SK-N-SH (cell line): ENCODE measurements at places on chromosomes 7 and 10. TPM values are rescaled to one million over a fixed set of nuclear protein-coding genes. Genes with fewer than 3 reads are reported as not detected.

The TET1 gene
- 0.38 and 0.44 TPM in 2 replicates for polyA plus RNA-seq

The EIF5AL1 gene
- polyA plus RNA-seq: 0.26 and 1.0 TPM in 2 replicates

The GTF2IRD1 gene
- polyA plus RNA-seq: 20.2 and 26.4 TPM in 2 replicates

The NPM3 gene
- 89.3 and 105 TPM in 2 replicates for polyA plus RNA-seq

The STN1 gene
- 22.1 and 24.7 TPM in 2 replicates for polyA plus RNA-seq

The SUN3 gene
- 0.12 TPM in 1 of 2 replicates, not detected in the other for polyA plus RNA-seq

The AASS gene
- polyA plus RNA-seq: 0.92 and 1.2 TPM in 2 replicates

DNA sequence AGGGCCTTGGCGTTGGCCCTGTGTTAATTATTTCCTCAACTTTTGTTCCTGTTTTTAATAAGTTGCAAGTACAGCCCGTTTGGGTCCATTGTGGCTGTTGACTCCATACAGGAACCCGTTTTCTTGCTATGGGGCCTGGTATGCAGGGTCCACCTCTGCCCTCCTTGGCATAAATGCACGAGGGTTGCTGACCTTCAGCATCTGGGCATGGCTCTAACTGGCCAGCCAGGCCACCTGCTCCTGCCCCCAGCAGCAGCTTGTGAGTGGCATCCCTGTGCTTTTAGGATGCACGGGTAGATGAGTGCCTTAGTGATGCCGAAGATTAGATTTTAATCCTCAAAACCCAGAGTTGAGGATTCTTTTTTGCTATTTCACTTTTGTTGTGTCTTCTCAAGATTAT is 123.2 kb downstream of the GLRX3 start:
- H3K4me1 ChIP-seq: no peaks in the 10 kb centered on the region
- H3K4me3 ChIP-seq: no peak overlapping the region
- H3K27me3 ChIP-seq: no peaks in the 10 kb centered on the region
- H3K36me3 ChIP-seq: no peaks in the 10 kb centered on the region

DNA sequence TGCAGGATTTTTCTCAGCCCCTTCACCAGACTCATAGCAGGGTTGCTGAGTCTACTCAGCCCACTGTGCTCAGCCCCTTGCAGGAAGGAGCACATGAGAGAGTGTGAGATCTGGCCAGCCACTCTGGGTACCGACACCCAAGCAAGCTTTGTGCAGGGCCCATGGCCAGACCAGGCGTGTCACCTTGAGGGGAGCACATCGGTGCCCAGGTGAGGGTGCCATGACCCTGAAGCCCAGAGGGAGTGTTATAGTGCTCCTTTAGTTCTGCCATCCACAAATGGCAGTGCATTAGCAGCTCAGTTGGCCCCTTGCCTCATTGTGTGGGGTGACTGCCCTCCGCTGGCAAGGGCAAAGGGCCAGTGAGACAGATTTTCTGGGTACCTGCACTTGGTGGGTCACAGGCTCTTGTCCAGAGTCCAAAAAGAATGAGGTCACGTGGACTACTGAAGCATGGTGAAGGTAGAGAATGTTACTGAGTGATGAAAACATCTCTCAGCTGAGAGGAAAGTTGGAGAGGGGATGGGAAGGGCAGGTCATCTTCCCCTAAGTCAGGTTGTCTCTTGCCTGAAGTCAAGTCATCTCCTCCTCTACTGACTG is 181.8 kb downstream of the MACC1 start:
- no peak overlapping the region for H3K27ac ChIP-seq
- H3K27me3 ChIP-seq: no peaks in the 10 kb centered on the region
- H3K36me3 ChIP-seq: no peaks in the 10 kb centered on the region
- DNase-seq: no peak
- H3K4me3 ChIP-seq: no peak overlapping the region
- H3K4me1 ChIP-seq: no peaks in the 10 kb centered on the region

DNA sequence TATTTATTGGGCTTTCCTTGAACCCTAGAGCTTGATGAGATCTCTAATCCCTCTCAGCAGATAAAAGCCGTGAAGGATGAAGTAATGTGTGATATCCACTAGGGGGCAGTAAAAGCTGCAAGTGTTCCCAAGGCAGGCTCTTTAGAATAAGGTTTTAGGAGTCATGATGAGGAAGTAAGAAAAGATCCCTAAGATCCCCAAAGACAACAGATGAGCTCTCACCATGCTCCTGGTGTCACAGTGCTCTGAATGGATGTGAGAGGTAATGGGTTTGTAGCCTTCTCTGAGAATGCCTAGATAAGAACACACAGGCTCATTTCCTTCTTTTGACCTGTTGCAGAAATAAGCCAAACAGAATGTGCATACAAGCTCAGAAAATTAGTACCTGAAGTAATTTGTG is 70.4 kb upstream of the ITPRID1 start:
- H3K27ac ChIP-seq: no peak overlapping the region
- no peak overlapping the region; the same call in 1 of the 2 replicates for H3K4me3 ChIP-seq
- peaks cover 25% of the 10 kb centered on the region for H3K27me3 ChIP-seq
- DNase-seq: peak; percentile 45
- no peaks in the 10 kb centered on the region for H3K4me1 ChIP-seq
- no peaks in the 10 kb centered on the region for H3K36me3 ChIP-seq

DNA sequence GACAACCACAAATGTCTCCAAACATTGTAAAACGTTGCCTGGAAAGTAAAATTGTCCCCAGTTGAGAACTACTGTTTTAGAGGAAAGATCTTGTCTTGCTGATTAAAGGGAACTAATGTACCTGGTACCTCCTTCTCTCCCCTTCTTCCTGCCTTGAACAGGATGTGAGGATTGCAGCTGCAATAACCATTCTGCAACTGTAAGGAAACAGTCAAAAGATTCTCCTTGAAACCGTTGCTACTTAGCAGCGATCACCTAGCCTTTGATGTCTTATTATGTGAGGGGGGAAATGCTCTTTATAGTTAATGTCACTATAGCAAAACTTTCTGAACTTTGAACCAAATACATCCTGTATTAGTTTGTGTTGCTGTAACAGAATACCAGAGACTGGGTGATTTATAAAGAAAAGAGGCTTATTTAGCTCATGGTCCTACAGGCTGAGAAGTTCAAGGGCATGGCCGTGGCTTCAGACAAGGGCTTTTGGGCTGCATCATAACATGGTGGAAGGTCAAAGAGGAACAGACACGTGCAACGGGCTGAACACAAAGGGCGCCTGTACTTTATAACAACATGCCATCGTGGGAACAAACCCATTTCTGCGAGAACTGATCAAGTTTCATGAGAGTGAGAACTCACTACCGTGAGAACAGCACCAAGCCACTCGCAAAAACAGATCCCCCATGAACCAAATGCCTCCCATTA is 54.2 kb upstream of the PARD3 start:
- no peaks in the 10 kb centered on the region for H3K4me1 ChIP-seq
- no peak overlapping the region for H3K4me3 ChIP-seq
- H3K36me3 ChIP-seq: no peaks in the 10 kb centered on the region
- H3K27me3 ChIP-seq: no peaks in the 10 kb centered on the region; the same call in none of the 2 replicates

- H3K27me3 ChIP-seq: no peaks in the 10 kb centered on the region
- H3K27ac ChIP-seq: no peak overlapping the region; the same call in 1 of the 2 replicates
- no peaks in the 10 kb centered on the region for H3K36me3 ChIP-seq
- DNase-seq: no peak
- peaks cover 25% of the 10 kb centered on the region for H3K4me1 ChIP-seq
- no peak overlapping the region for H3K4me3 ChIP-seq
Measured at GRCh38 chr10:70190581-70190980, 20.3 kb upstream of the SAR1A start.

GRCh38 chr7:17599733-17600339 is 301.4 kb downstream of the AHR start:
- DNase-seq: no peak
- H3K4me1 ChIP-seq: no peaks in the 10 kb centered on the region
- H3K27me3 ChIP-seq: no peaks in the 10 kb centered on the region

- peaks cover 15% of the 10 kb centered on the region; the same call in 1 of the 2 replicates for H3K4me1 ChIP-seq
- H3K4me3 ChIP-seq: peak overlapping the region; percentile 71
- H3K27ac ChIP-seq: no peak overlapping the region
Measured at GRCh38 chr7:122885583-122886356, 490 bp downstream of the CADPS2 start.

GRCh38 chr10:7618461-7618860 is 48.3 kb downstream of the ITIH5 start:
- no peaks in the 10 kb centered on the region for H3K27me3 ChIP-seq
- no peak overlapping the region for H3K27ac ChIP-seq
- DNase-seq: peak; percentile 26
- no peaks in the 10 kb centered on the region for H3K36me3 ChIP-seq
- no peak overlapping the region for H3K4me3 ChIP-seq

DNA sequence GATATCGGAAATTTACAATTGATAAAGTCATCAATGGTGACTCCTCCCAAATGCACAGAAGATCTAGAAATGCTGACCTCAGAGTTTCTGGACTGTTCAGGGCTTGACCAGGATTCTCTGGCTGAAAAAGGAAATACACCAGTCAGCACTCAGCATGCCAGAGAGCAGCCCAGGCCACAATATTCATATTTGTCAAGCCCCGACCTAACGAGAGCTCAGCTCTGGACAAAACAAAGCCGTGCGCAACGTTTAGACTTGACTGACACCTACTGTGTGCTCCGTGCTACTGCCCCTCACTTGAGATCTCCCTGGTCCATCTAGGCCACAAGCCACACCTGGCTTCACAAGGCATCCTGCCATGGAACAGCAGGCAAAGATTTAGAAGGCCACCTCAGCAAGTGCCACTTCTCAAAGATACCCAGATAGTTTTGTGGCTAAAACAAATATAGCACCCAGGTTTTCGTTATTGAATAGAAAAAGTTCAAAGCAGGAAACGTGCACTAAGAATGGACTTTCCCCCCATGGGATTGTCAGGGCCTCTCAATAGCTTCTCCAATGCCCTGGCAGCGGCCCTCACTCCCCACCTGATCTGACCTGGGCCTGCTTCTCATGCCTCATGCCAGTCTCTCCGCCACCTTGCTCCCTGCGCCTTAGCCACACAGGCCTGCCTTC is 218.3 kb downstream of the FAM107B start:
- H3K4me1 ChIP-seq: no peaks in the 10 kb centered on the region
- no peaks in the 10 kb centered on the region for H3K27me3 ChIP-seq
- H3K4me3 ChIP-seq: no peak overlapping the region
- H3K27ac ChIP-seq: no peak overlapping the region
- H3K36me3 ChIP-seq: no peaks in the 10 kb centered on the region
- DNase-seq: no peak

GRCh38 chr7:118075936-118076335 is 108.0 kb upstream of the LSM8 start:
- no peak overlapping the region for H3K4me3 ChIP-seq
- H3K27ac ChIP-seq: no peak overlapping the region
- DNase-seq: no peak
- H3K36me3 ChIP-seq: no peaks in the 10 kb centered on the region

- H3K36me3 ChIP-seq: no peaks in the 10 kb centered on the region
- H3K27me3 ChIP-seq: peaks cover 20% of the 10 kb centered on the region
- H3K27ac ChIP-seq: no peak overlapping the region
- DNase-seq: no peak
- H3K4me1 ChIP-seq: no peaks in the 10 kb centered on the region
Measured at GRCh38 chr7:16880554-16880953, 1.2 kb downstream of the AGR3 start.

DNA sequence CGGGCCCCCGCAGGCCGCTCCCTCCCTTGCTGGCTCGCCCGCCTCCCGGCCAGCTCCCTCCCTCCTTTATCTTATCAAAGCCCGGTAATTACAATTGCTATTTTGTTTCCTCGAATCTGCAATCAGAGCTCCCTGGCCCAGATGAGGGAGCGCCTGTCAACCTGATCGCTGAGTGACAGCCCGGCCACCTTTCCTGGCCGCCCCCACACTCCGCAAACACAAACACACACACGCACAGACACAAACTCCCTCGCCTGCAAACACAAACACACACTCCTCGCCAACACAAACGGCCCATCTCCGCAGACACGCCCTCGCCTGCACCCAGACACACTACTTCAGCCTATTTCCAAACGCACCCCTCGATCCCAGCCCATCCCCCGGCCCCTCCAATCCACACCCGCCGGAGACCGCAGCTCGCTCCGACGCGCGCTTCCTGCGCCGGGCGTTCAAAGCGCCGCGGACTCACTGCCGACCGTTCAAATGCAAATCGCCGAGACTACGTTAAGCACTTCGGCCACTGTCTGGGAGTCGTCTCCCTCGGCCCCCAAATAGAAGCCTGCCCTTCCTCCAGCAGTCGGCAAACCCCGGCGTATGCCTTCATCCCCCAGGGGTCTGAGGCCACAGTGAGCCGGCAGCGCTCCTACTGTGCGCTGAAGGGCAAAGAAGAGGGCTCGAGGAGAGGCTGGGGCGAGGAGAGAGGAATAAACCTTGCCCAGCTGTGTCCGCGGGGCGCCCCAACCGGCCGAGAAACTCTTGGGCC is 3.0 kb upstream of the FGF8 start:
- no peaks in the 10 kb centered on the region for H3K27me3 ChIP-seq
- H3K27ac ChIP-seq: no peak overlapping the region
- H3K4me3 ChIP-seq: no peak overlapping the region
- DNase-seq: peak; percentile 34

DNA sequence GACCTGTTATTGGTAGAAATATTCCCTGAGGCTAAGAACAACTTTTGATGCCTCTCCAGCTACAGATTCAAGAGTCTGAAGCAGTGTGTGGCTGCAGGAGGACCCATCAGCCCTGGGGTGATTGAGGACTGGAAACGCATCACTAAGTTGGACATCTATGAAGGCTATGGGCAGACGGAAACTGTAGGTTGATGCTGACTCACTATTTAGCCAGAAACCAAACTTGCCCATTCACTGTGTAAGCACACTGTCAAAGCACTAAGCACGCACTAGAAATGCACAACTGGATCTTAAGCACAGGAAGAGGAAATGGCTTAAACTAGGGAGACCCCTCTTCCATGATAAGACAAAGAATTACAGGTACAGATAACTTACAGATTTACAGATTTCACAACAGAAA is 20.8 kb downstream of the ACSM6 start:
- no peaks in the 10 kb centered on the region for H3K4me1 ChIP-seq
- H3K27me3 ChIP-seq: no peaks in the 10 kb centered on the region
- no peaks in the 10 kb centered on the region for H3K36me3 ChIP-seq
- no peak overlapping the region for H3K27ac ChIP-seq
- no peak for DNase-seq
